Astrocyte (in vitro differentiated cells and primary cell): ENCODE measurements at places on chromosomes 6 and 20. TPM values are rescaled to one million over a fixed set of nuclear protein-coding genes. Genes with fewer than 3 reads are reported as not detected.
A peak's percentile ranks its signal among the peaks of the same experiment; 100 is the strongest.

GRCh38 chr20:53655625-53656292 lies 62.1 kb upstream of the ZNF217 start:
- no peak overlapping the region for H3K4me3 ChIP-seq
- H3K36me3 ChIP-seq = no peaks in the 10 kb centered on the region
- H3K27ac ChIP-seq = peak overlapping the region; percentile 14
- H3K4me1 ChIP-seq = peaks cover 14% of the 10 kb centered on the region
- DNase-seq = peak; percentile 39

DNA sequence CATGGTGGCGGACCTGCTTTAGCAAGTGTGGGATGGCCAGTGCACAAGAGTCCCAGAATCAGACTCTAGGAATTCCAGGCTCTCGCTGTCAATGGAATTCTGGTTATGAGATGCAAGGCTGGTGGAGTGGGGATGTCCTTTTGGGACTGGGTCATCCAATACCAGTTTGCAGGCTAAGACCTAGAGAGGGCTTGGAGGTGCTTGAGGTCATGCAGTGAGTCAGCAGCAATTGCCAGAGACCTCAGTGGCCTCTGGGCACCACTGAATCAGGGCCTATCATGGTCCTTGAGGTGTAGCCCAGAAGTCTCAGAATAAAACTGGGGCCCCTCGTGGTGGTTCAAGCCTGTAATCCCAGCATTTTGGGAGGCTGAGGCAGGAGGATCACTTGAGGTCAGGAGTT lies 1.4 kb upstream of the SCRT2 start:
- H3K4me3 ChIP-seq = no peak overlapping the region
- no peak overlapping the region for H3K27ac ChIP-seq
- H3K27me3 ChIP-seq = peaks cover 47% of the 10 kb centered on the region
- H3K4me1 ChIP-seq = peaks cover 3% of the 10 kb centered on the region
- no peaks in the 10 kb centered on the region for H3K36me3 ChIP-seq

GRCh38 chr6:106513808-106514582 lies 115.3 kb downstream of the RTN4IP1 start:
- H3K4me3 ChIP-seq = no peak overlapping the region
- no peak for DNase-seq
- no peaks in the 10 kb centered on the region for H3K36me3 ChIP-seq

- H3K4me1 ChIP-seq = peaks cover 7% of the 10 kb centered on the region
- no peaks in the 10 kb centered on the region for H3K36me3 ChIP-seq
- peaks cover 7% of the 10 kb centered on the region for H3K27me3 ChIP-seq
- H3K4me3 ChIP-seq = no peak overlapping the region
- no peak overlapping the region for H3K27ac ChIP-seq
- no peak for DNase-seq
Measured at GRCh38 chr6:116767715-116768114, 2.2 kb upstream of the FAM162B start.

- no peaks in the 10 kb centered on the region for H3K4me1 ChIP-seq
- H3K27ac ChIP-seq = no peak overlapping the region
- no peak for DNase-seq
- no peaks in the 10 kb centered on the region for H3K36me3 ChIP-seq
- H3K27me3 ChIP-seq = no peaks in the 10 kb centered on the region
- H3K4me3 ChIP-seq = no peak overlapping the region
Measured at GRCh38 chr20:16955462-16955861, 207.3 kb downstream of the OTOR start.

GRCh38 chr20:19688031-19688806 lies 69.8 kb upstream of the RIN2 start:
- peak; percentile 82 for DNase-seq
- H3K4me3 ChIP-seq = no peak overlapping the region
- no peaks in the 10 kb centered on the region for H3K36me3 ChIP-seq
- H3K27ac ChIP-seq = no peak overlapping the region
- no peaks in the 10 kb centered on the region for H3K27me3 ChIP-seq
- H3K4me1 ChIP-seq = no peaks in the 10 kb centered on the region

DNA sequence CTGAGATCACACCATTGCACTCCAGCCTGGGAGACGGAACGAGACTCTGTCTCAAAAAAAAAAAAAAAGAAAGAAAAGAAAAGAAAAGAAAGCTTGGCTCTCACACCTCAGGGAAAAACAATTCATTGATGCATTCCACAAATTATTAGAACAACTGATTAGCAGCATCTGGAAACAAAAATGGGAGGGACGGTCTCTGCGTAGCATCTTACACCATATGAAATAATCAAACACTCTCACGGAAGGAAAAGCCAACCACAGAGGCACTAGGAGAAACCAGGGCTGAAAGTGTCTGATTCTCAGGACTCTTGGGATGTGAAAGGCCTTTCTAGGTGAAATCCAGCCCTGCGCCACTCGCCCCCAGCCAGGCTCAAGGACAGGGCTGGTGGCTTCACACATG lies 2.3 kb upstream of the HELZ2 start:
- no peak overlapping the region for H3K4me3 ChIP-seq
- DNase-seq = no peak
- H3K36me3 ChIP-seq = no peaks in the 10 kb centered on the region
- no peak overlapping the region for H3K27ac ChIP-seq
- H3K4me1 ChIP-seq = peaks cover 21% of the 10 kb centered on the region

DNA sequence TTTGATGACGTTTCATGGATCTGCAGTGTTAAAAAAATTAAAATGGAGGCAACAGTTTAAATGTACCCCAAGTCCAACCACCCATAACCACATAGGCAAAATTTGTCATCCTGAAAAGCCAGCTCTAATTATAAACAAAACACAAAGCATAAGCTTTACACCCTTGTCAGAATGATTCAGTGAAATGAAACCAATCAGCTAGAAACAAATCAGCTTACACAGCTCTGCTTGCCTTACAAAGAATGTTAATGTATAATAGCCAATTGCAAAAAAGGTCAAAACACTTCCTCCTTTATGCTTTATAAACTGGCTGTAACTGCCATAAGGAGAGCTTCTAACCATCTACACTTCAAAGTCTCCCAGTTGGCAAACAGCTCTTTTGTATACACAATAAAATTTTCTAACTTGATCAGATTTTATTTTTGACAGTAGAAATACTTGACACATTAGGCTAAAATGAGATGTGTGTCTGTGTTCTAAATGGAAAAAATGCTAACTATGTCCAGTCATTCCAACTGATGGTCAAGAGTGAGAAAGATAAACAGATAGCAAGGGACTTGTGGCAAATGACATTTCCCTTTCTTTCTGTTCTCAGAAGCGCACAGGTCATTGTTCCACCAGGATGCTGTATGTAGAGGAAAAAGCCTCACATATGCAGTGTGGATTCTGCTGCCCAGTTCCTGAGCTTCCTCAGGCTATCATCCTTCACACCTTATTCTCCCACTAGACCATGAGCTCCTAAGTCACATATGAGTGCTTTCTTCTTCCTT lies 344.3 kb upstream of the ID4 start:
- H3K27ac ChIP-seq = no peak overlapping the region
- DNase-seq = peak; percentile 20
- H3K27me3 ChIP-seq = no peaks in the 10 kb centered on the region
- no peak overlapping the region for H3K4me3 ChIP-seq

DNA sequence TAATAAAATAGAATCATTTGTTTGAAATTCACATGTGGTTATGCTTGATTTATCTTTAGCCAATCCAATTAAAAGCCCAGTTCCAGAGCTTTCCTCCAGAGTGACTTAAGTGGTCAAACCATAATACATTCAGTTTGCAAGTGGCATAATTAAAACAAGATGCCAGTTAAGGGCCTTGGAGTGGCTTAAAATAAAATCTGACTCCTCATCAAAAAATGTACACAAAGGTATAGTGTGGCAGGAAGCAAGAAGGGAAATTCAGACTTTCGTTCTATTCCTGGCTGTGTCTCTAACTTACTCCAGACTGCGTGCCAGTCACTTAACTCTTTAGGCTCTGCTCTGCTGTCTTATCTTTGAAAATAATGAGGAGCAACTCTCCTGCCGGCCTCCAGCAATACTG lies 251.3 kb upstream of the PRND start:
- H3K4me3 ChIP-seq = no peak overlapping the region
- peak; percentile 78 for DNase-seq
- H3K4me1 ChIP-seq = peaks cover 12% of the 10 kb centered on the region
- no peaks in the 10 kb centered on the region for H3K27me3 ChIP-seq

DNA sequence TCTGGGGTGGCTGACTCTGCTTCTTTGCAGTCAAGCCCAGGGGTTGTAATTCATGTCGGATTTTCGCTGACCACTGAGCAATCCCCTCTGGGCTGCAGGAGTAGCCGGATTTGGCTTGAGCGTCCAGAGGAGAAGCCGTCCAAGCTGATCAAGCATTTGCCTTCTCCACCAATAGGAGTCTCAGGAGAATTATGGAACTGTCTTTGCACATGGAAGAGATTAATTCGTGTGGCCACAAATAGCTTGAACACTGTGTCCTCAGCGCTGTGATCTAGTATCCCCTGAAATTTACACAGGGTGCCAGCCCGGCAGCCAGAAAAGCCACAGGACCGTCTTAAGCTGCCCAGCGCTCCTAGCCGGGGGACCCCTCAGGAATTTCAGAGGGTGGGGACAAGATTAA lies 37.1 kb downstream of the EYA2 start:
- no peak for DNase-seq
- no peak overlapping the region for H3K4me3 ChIP-seq
- no peaks in the 10 kb centered on the region for H3K36me3 ChIP-seq
- no peak overlapping the region for H3K27ac ChIP-seq
- H3K4me1 ChIP-seq = no peaks in the 10 kb centered on the region

- no peaks in the 10 kb centered on the region for H3K36me3 ChIP-seq
- no peak overlapping the region for H3K4me3 ChIP-seq
- no peaks in the 10 kb centered on the region for H3K27me3 ChIP-seq
- H3K27ac ChIP-seq = no peak overlapping the region
- peaks cover 21% of the 10 kb centered on the region for H3K4me1 ChIP-seq
- no peak for DNase-seq
Measured at GRCh38 chr6:45586216-45587171, 208.8 kb upstream of the SUPT3H start.

DNA sequence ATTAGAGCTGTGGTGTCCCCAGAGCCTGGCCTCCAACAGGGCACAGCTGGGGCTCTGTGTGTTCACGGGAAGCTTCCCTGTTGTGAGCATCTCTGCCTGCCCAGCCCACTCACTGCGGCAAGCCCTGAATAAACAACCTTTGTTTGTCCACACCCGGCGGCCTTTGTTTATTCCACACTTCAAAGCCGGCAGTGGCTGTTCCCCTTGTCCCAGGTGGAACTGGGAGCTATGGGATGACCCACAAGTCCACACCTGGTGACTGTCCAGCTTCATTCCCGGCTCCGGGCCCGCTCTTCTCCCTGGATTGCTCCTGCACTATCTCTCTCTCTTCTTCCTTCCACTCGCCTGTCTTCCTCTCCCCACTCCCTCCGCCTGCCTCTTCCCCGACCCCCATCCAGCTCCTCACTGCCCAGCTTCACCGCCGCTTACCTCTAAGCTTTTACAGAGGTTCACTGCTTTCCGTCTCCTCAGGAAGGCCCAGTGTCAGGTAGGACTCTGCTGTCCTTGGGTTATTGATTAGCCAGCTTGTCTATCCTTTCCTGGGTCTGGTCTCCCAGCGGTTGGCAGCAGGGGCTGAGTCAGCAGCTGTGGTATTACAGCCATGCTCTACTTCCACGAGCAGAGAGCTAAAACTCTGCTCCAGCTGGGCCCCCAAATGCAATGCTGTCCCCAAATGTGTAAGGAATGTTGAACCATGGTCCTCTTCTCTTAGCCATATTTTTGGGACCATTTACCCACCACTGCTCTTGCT lies 17.8 kb downstream of the DACT2 start:
- no peak overlapping the region for H3K27ac ChIP-seq
- H3K27me3 ChIP-seq = no peaks in the 10 kb centered on the region
- no peak for DNase-seq
- H3K36me3 ChIP-seq = no peaks in the 10 kb centered on the region
- H3K4me3 ChIP-seq = no peak overlapping the region

- no peak for DNase-seq
- H3K4me3 ChIP-seq = no peak overlapping the region
- no peaks in the 10 kb centered on the region for H3K27me3 ChIP-seq
- H3K36me3 ChIP-seq = no peaks in the 10 kb centered on the region
- no peaks in the 10 kb centered on the region for H3K4me1 ChIP-seq
- no peak overlapping the region for H3K27ac ChIP-seq
Measured at GRCh38 chr6:82385961-82386360, 22.3 kb downstream of the TPBG start.

DNA sequence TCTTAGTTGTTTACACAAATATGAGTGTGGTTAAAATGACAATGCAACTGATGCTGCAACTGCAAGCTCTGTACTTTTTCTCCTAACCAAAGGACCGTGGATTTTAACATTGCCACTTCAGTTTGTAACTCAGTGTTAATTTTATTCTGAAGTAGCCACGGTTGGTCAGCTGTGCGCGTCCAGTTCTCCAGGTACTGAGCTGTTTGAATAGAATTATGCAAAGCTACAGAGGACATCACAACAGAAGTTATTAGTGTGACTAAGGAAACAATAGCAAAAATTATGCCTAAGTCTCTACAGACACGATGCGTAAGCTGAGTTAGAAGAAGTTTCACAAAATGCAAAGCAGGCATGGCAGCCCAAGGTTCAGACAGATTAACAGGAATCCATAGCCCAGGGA lies 4.4 kb upstream of the ABHD12 start:
- no peak overlapping the region for H3K4me3 ChIP-seq
- no peaks in the 10 kb centered on the region for H3K4me1 ChIP-seq
- no peak for DNase-seq
- H3K36me3 ChIP-seq = no peaks in the 10 kb centered on the region

GRCh38 chr6:106279179-106279578 lies 46.4 kb downstream of the ATG5 start:
- no peak overlapping the region for H3K4me3 ChIP-seq
- peak overlapping the region; percentile 49 for H3K27ac ChIP-seq
- H3K4me1 ChIP-seq = peaks cover 11% of the 10 kb centered on the region
- peak; percentile 73 for DNase-seq
- no peaks in the 10 kb centered on the region for H3K36me3 ChIP-seq
- H3K27me3 ChIP-seq = no peaks in the 10 kb centered on the region

DNA sequence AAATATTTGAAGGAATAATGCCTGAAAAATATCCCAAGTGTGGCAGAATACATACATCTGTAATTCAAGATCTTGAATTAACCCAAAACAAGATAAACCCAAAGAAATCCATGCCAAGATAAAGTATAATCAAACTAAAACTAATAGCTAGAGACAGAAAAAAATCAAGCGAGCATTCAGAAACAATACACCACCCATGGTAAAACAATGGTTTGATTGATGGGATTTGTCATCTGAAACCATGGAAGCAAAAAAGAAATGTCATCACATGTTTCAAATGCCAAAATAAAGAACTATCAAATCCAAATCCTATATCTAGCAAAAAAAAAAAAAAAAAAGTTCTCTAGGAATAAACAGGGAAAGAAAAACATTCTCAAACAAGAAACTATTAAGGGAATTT lies 5.1 kb upstream of the DEFB127 start:
- no peak for DNase-seq
- H3K27me3 ChIP-seq = no peaks in the 10 kb centered on the region
- no peaks in the 10 kb centered on the region for H3K36me3 ChIP-seq
- H3K4me3 ChIP-seq = no peak overlapping the region
- no peak overlapping the region for H3K27ac ChIP-seq

GRCh38 chr6:136468711-136469110 lies 81.5 kb downstream of the MAP7 start:
- DNase-seq = no peak
- H3K27me3 ChIP-seq = no peaks in the 10 kb centered on the region
- H3K4me3 ChIP-seq = no peak overlapping the region
- H3K36me3 ChIP-seq = no peaks in the 10 kb centered on the region

The LTB gene
- total RNA-seq = 0.26 and 0.52 TPM in 2 replicates

The C20orf141 gene
- total RNA-seq = not detected in 2 replicates

The PEX6 gene
- 22.7 and 27.1 TPM in 2 replicates for total RNA-seq

The SRC gene
- 33.4 and 33.7 TPM in 2 replicates for total RNA-seq

The DNAH8 gene
- total RNA-seq = not detected in 2 replicates

The EDN1 gene
- total RNA-seq = 54.8 and 64.4 TPM in 2 replicates

The DDX43 gene
- total RNA-seq = not detected in 2 replicates

The CDSN gene
- 0.22 and 0.27 TPM in 2 replicates for total RNA-seq

The SLC35B3 gene
- total RNA-seq = 32.4 and 34.4 TPM in 2 replicates

The SLC17A2 gene
- total RNA-seq = not detected in 2 replicates

The FOXP4 gene
- total RNA-seq = 41.9 and 43.7 TPM in 2 replicates

The HLA-DQA2 gene
- not detected in 2 replicates for total RNA-seq

The KCNK17 gene
- total RNA-seq = not detected in 2 replicates
